Stimulated activated CD4-positive, alpha-beta T cell treated with anti-CD3 and anti-CD28 coated beads, Interleukin-2, amount 100 ng/mL, for 48 hours (primary cell): ENCODE measurements at places on chromosomes 3 and 15.

DNA sequence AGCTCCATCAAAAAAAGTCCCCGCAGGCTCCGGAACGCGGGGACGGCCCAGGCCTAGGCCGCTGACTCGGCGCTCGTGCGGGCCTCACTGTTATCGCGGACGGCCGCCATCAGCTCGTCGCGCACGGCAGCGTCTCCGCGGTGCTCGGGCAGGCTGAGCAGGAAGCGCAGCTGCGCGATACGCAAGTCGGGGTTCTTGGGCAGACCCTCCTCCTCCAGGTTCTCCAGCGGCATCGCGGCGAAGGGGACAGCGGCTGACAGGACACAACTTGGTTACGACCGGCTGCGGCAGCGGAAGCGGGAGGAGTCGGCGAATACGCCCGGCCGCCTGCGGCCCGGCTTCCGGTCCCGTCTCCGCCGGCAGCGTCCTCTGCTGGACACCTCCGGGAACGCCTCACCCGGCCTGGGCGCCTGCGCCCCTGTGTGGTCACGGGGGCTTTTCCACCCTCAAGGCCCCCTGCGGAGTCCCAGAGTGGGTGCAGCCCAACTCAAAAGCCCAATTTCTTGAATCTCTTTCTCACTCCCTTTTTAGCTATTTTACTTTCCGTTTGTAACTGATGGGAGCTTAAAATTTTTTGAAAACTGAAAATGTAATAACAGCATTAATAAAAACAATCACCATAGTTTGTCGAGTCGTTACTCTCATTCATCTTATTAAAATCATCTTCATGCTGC, at the start of gene PSMD6:
TSS of gene PSMD6 (minus strand) at position 308 of the 674 bp plus-strand sequence. CDS start at position 233, 75 bp downstream.
- peak; percentile 97 for DNase-seq

GRCh38 chr3:127097481-127097880, 95.5 kb upstream of the PRR23E start:
- DNase-seq: no peak

DNA sequence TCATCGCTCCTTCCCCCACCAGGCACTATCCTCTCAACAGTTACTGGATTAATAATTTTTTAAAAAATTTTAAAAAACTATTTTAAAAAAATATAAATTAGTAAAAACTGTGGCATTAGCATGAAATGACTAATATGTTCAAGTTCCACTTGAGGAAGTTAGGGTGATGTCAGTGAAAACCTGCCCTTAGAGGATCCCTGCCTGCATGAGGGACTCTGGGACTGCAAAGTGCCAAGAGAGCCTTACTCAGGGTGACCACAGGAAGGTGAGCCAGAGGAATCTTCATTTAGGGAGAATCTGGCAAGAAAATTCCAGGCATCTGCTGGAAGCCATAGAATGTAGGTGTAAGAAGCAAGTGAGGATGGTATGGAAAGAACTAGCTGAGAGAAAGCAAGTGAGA, 157.7 kb upstream of the BCL6 start:
- DNase-seq: no peak

DNA sequence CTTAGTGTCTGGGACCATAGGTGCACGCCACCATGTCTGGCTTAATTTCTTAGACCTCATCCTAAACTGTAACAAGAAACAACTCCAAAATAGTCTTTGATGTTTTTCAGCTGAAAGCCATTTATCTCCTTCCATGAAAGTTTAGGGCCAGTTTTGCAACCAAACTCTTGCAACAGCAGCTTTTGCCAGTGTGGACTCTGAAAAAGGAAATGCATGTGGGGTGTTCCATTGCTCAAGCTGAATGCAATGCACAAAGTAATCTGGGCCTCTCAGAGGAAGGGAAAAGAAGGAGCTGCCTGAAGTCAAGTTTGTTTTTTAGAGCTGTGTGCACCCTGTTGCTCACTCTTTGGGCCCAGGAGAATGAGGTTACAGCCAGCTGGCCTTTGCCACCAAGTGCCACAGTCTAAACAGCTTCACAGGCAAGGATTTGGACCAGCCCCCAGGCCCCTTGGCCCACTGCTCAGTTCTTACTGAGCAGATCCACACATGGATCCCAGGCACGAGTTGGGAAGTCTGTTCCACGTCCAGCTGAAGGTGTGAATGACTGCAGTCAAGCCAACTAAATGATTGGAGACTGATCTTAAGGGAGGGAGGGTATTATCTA, 212.3 kb upstream of the LRRFIP2 start:
- DNase-seq: no peak

DNA sequence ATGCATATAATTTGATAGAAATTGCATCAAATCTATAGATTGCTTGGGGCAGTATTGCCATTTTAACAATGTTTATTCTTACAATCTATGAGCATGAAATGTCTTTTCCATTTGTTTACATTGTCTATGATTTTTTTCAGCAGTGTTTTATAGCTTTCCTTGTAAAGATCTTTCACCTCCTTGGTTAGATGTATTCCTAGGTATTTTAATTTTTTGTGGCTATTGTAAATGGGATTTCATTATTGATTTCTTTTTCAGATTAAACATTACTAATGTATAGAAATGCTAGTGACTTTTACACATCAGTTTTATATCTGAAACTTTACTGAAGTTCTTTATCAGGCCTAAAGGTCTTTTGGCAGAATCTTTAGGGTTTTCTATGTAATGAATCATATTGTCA, 237.6 kb upstream of the STAC start:
- DNase-seq: no peak

DNA sequence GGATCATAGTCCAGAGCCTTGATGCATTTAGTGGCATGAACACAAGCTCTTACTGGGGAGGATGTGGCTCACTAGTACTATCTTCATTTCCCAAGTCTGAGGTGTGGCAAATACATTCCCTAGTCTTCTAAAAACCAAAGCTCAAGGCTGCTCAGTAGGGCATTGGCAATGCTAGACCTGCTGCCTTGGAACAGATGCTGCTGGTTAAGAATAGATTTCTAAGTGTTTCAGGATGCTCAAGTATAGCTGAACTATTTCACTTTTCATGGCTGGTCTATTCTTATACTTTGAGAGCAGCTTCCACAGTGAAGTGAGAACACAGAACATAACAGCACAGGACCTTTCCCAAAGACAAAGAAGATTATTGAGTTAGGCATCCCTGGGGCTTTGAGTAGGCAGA, 178.8 kb downstream of the CHST2 start:
- DNase-seq: no peak

DNA sequence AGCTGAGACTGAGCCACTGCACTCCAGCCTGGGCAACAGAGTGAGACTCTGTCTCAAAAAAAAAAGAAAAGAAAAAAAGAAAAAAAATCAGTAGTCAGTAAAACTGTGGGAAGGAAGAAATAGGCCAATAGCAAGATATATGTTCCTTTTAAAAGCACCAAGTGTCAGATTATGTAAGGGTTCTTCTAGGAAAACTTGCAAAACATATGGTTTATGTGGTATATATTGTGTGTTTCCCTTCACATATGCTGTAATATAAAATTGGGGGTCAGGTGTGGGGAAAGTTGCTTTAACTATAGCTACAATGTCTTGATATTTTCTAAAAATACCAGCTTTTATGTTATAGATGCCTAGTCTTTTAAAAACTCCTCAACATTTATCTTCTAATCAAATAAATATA, 64.6 kb downstream of the ESYT3 start:
- no peak for DNase-seq

DNA sequence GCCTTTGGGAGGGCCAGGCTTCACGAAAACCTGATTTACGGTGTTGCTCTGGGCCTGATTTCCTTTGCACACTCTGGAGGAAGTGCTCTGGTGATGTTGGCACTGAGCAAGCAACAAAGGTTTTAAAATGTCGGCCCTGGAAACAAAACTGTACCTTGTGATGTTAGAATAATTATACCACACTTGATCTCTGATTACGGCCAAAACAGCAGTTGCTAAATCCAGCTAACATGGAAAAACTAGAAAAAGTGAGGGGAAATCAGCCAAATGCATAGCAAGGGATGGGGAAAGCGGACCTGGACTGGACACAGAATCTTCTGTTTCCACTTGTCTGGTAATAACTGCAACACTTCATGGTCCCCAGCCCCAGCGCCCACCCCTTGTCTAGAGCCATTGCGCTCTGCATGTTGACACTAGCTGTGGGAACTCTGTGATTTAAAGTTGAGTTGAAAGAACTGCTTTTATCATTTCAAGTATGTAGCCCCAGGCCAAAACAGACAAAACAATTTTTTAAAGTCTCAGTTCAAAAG, 120.1 kb downstream of the VGLL4 start:
- no peak for DNase-seq
